Stimulated activated CD8-positive, alpha-beta memory T cell treated with anti-CD3 and anti-CD28 coated beads, Interleukin-7, amount 100 ng/mL, for 4 hours (primary cell): ENCODE measurements at places on chromosomes 12 and 14.

DNA sequence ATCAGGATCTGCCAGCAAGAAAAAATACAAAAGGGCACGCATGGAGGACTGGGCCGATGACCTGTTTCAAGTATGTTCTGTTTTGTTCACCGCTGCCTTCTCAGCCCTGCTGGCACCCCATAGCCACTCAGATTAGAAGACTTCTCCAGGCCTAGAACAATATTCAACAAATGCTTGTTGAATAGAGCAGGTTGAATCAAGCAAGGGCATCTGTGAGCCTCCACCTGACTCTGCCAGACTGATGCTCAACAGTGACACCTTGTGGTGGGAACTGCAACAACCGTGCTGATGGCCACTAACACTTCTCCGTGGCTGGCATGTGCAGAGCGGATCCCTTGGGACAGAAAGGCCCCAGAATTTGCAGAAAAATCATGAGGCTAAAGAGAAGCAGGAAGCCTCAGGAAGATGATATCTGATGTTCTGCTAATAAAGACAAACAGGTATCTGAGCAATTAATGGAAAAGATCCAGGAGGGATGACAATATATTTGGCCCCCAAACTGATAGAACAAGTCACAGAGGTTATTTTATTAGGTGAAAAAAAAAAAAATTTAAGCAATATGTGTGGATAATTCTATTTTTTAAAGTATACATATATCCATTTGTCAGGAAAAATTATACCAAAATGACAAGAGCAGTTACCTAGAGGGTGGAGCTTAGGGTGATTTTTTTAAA, 114.3 kb downstream of the KSR2 start:
- no peak for DNase-seq

DNA sequence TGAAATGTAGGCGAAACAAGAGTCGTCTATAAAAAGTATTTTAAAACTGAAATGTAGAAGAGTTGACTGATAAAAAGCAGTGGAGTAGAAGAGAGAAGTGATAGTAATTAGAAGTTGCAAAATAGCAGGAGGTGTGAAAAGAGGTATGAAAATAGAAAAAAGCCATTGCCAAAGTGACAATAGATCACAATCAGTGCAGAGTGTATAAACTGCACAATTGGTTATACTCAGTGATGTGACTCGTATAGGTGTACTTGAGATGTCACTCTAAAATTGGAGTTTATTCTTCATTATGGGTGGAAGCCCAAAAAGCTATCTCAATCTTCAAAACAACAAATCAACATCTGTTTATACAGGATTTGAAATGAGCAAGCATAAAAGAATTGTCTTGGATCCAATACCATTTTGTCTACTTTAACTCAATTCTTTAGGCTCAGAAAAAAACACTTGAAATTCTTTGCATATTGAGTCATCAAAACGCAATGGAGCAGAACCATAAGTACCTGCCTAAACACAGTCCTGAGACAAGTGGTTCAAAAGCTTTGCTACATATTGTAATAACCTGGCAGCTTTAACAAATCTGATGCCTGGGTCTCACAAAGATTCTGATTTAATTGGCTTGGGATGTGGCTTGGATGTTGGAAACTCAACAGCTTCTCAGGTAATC, 8.8 kb downstream of the IKBIP start:
- no peak for DNase-seq

DNA sequence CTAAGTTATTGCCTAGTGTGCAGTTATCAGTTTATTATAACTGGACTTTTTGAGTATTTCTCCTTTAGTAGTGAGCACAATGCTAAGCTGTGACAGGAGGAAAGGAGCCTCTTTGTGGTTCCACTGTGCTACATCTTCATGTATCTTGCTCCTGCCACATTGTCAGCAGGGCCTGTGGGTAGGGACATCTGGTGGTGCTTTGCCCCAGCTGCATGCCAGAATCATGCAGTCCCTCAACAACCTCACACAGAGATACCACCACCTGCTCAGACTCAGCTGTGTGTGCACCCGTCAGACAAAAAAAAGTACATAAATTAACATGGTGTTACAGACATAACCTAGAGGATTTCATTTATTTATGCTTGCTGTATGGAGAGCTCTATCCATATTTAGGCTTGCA, 51.1 kb downstream of the MIS18BP1 start:
- no peak for DNase-seq

- DNase-seq = no peak
Observed at GRCh38 chr12:112422531-112422930, 3.8 kb downstream of the PTPN11 start.

DNA sequence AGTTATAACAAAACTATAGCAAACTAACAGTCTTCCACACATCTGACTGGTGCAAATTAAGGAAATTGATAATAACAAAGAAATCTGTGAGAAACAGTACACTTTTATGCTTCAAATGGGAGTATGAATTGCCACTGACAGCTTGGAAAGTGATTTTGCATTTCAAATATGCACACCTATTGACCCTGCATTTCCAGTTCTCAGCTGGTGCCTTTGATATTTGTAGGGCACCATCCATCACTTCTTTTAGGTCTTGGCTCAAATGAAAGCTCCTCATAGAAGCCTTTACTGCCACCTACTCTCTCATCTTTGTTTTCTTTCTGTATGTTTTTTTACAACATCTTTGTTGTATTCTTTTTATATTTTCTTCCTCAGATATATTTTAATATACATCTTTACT, 125.1 kb downstream of the ST8SIA1 start:
- DNase-seq = no peak

- no peak for DNase-seq
Observed at GRCh38 chr14:102750376-102750775, 26.9 kb upstream of the TRAF3 start.

GRCh38 chr12:14780859-14781258, 22.4 kb downstream of the WBP11 start:
- no peak for DNase-seq

DNA sequence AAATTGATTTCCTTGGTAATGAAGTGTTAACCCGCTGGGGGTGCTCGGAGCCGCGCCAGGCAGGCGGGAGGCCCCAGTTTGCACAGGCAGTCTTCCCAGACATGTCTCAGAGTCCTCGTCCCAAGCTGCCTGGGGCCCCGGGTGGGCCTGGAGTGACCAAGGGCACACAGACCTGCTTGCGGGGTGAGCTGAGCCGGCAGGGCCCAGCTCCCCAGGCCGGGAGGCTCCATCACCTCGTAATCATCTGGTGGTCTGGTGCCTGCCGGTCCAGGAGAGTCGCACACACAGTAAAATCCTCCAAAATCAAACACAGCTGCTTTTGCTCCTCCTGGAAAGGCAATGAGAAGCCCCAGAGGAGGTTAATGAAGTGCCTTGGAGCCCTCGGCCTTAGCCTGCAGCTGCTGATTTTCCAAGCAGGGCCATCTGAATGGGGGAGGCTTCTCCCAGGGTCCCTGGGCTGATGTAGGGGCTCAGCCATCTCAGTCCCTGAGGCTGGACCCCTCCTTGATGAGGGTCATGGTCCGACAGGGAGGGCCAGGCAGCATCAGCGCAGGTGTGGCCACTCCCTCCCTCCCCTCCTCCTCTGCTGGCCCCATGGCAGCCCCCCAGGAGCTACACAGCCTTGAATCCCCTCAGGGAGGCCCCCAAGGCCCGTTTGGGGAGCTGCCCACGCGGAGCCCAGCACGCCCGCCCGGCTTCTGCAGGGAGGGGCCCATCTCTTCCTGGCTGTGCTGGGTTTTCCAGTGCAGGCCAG, 39.4 kb upstream of the FBRSL1 start:
- no peak for DNase-seq

DNA sequence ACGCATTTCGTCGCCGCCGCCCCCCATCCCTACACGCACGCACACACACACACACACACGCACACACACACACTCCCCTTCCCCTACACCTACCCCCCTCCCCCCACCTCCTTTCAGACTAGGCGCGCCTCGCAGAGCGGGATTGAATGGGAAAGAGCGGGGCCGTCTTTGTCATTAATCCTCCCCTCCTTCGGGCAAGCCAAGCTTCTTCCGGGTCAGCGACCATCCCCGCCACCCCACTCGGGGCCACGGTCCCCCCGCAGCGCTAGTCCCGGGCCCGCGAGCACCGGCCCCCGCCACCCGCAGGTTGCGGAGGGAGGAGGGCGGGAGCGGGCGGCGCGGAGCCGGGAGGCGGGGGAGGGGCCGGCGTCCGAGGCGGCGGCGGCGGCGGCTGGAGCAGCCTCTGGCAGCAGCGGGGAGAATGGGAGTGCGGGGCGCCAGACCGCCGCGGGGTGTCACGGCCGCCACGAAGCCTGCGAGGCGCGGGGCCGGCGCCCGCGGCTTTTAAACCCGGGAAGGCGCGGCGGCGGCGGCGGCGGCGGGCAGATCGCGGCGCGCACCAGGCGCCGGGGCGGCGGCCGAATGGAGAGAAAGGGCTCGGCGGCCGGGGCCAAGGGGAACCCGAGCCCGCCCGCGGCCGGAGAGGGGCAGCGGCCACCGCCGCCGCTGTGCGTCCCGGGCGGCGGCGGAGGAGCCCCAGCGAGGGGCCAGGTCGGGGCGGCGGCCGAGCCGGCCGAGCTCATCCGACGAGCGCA, at the start of gene TTC9:
TSS of gene TTC9 (plus strand) at position 369 of the 755 bp plus-strand sequence. CDS start at position 583, 214 bp downstream.
- DNase-seq = peak; percentile 22

GRCh38 chr12:4433745-4434058, 11.9 kb downstream of the FGF6 start:
- no peak for DNase-seq

DNA sequence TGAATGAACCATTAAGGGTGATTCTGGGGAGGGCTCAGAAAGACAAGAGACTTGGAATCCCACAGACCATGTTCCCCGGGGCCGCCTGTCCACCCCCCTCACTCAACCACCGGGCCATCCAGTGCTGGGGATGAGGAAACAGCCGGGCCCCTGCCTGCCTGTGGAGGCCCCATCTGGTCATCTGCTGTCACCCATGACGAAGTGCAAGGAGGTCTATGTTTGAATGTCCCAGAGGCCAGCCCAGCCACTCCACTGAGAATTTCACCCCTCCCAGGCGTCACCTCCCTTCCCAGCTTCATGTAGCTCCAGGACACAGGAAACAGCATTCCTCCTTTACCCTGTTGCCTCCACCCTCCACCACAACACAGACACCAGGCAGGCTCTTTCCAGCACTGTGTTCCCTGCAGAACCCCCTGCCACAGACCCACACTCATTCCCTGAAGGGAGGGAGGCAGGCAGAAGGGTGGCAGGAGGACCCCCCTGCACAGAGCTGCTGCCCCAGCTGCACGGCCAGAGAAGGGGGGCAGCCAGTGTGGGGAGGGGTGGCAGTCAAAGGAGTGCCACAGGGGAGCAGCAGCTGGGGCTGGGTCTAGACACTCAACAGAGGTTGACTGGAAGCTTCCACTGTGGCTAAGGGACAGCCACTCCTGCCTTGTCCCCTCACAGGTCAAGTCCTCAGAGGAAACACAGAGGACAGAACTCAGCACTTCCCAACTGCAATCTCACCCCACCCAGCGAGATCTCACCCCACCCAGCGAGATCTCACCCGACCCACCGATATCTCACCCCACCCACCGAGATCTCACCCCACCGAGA, 50.3 kb upstream of the PPP2R5C start:
- no peak for DNase-seq

DNA sequence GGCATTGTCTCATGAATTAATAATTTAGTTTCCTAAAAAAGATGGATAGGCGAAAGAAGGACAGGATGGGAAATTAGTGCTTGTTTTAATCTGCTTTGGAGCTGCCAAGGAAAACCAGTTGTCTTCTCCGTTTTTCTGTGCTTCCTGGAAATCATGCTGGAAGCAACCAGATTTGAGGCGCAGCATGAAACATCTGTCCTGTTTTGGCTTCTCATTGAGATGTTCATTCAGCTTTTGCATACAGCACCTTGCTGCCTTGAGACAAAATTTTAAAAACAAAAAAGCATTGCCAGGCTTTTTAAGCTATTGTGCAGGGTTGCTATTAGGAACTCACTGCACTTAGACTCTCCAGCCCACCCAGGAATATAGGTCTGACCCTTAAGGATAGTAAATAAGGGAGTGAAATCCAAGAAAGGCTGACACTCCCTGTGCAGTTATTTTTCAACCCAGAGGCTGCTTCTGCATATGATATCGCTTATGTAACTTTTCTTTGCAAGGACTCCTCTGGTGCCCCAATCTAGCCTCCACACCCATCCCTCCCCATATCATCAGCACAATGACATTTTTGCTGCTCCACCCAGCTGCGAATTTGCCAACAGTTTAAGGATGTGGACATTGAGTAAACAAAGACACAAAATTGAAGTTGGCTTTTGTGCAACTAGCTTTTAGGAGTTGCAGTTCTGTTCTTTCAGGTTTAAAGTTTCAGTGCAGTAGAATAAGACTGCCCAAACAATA, 46.9 kb upstream of the MDM1 start:
- no peak for DNase-seq

DNA sequence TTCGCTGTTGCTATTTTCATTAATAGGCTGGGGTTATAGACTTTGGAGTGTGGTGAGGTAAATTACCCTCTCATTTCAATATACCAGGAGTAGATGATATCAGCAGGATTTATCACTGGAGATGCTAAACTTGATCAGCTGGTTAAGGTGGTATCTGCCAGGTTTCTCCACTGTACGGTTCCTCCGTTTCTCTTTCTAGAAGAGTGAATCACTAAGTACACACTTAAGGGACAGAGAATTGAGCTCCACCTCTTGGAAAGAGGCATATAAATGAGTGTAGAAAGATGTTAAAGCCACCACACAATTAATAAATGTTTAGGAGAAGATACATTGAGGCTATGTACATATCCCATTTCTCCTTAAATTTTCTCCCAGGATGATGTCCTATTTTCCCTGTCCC, 277.4 kb upstream of the GRIP1 start:
- DNase-seq = no peak

DNA sequence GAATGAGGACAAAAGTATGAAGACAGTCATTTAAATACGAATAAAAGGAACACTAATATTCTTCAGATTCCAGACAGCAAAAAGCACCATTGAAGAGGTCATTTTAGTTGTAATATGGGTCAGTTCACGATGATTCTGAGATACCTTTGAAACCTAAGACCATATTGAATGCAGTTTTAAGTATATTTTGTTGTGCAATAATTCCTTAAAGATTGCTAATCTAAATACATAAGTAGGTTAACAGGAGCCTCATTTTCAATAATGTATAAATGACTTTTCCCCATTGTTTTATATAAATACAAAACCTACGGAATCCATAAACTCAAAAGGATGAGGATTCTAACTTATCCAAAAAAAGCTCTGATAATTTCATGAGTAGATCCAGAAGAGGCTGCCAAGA, 5.8 kb downstream of the GNS start:
- no peak for DNase-seq

DNA sequence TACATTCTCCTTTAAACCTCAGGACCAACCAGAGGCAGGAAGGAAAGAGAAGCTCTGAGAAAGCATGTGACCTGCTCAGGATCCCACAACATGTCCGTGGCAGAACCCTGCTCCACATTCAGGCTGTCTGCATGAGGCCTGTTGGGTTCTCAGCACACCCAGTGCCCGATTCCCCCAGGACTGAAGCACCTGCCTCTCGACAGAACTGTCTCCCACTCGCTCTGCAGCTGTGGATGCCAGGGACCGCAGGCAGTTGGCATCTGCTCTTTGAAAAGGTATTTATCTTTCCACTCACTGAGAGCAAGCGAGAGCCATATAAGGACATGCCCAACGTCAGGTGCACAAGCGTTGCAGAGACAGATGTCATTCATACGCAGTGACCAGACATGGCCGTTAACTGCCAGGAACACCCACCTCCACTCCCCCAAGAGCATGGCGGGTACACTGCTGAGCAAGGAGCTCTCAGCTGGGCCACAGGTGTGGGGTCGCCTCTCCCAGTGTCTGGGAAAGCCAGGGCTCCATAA, 18.9 kb downstream of the PITPNM2 start:
- DNase-seq = no peak

GRCh38 chr12:14238221-14238792, 127.2 kb upstream of the ATF7IP start:
- no peak for DNase-seq
